ENCODE measurements at places on chromosomes 16 and 17. TPM values are rescaled to one million over a fixed set of nuclear protein-coding genes. Genes with fewer than 3 reads are reported as not detected.

DNA sequence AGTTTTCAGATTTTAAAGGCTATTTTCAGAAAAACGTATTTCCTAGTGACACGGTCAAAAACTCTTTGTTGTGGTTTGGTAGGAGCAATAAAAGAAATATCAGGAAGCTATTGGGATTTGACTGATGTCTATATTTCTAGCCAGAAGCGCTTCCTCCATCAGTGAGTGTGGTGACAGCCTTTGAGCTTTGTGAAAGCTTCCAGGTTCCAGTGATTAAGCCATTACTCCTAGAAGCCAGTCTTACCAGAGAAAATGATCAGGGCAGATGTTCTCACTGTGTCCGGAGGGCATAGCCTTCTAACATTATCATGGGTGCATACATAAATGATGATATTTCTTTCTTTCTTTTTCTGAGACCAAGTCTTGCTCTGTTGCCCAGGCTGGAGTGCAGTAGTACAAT is 39.6 kb downstream of the MAP2K6 start:
- no peak for DNase-seq

DNA sequence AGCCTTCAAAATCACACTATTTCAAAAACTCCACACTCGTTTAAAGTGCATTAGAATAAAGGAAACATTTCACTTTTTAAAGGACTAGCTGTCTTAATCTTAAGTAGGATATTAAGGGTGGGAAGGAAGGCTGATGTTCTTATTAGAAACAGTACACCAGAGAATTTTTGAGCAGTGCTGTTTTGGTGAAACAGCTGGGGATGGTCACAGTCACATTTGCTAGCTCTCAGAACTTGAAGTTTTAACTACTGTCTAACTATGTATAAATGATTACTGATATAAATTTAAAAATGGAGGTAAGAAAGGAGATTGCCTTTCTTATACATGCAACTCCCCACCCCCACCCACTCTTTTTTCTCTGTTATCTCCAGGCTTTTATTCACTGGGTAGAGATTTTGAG is 38.5 kb upstream of the SLC5A11 start:
- DNase-seq: no peak

GRCh38 chr16:54243202-54243601 is 43.4 kb downstream of the IRX3 start:
- no peak for DNase-seq

DNA sequence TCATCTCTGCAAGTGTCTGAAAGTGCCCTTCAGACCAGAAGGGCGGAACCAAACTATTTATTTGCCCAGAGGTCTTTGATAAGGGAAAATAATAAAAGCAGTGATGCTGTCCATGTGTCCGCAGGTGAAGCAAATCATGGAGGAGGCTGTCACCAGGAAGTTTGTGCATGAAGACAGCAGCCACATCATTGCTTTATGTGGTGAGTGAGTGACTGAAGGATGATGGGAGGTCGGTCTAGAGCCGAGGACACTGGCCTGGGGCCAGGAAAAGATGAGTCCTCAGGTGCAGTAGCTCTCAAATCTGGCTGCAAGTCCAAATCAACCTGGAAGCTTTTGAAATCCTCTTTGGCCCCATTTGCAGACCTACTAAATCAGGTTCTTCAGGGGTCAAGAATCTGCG is 6.1 kb downstream of the SGSM2 start:
- DNase-seq: no peak

DNA sequence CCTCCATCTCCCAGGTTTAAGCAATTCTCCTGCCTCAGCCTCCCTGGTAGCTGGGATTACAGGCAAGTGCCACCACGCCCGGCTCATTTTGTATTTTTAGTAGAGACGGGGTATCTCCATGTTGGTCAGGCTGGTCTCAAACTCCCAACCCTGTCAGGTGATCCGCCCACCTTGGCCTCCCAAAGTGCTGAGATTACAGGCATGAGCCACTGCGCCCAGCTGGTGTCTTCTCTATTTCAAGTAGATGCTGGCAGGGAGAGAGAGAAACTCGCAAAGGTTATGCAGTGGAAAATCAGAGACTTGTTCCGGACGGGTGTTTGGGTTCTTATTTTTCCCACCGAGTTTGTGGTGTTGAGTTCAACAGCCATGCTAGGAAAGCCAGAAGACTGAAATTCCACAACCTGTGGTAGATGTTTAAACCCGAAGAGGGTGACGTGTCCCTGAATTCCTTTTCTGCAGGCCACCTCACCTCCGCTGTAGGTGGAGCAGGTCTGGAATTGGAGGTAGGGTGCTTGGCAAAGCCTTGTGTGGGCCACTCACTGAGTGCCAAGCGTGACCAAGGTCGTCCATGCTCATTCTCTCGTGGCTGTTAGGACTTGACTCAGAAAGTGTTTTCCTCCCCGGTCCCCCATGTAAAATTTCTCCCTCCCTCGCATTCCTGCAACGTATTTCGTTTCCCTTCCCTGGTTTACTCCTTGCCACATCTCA is 7.3 kb upstream of the ZDHHC7 start:
- DNase-seq: no peak

- peak; percentile 48 for DNase-seq
Measured at GRCh38 chr17:19345486-19346350, 16.8 kb downstream of the B9D1 start.

DNA sequence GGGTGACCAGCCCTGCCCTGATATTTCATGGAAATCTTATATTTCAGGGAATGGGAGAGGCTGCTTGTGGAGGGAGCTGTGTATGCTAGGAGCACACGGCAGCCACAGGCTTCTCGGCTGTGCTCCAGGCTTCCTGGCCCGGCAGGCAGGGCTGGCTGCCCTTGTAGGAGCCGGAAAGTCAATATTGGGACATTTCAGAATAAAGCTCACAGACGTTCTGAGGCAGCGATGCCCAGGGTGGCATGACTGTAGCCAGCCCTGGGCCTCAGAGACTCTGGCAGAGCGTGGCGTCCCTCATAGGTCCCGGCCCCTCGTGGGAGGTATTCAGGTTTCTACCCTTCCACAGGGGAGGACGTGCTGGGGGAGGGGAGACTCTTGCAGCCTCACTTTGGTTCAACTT is 65.7 kb downstream of the BANP start:
- DNase-seq: peak; percentile 30

DNA sequence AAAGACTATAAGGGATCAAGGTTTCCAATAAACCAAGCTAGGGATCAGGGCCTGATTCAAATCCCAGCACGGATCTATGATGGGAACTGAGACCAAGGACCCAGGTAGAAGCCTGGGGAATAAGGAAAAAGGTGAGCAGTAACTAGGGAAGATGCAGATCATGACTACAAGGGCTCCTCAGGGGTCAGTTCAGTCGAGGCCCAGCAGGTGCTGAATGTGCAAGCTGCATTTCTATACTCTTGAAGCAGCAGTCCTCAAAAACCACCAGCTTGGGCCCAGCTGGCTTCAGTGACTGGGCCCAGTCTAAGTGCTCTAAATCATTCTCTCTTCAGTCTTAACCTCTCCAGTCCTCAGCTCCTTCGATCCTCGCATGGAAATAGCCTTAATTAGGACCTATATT is 228.8 kb upstream of the AXIN2 start:
- DNase-seq: no peak

DNA sequence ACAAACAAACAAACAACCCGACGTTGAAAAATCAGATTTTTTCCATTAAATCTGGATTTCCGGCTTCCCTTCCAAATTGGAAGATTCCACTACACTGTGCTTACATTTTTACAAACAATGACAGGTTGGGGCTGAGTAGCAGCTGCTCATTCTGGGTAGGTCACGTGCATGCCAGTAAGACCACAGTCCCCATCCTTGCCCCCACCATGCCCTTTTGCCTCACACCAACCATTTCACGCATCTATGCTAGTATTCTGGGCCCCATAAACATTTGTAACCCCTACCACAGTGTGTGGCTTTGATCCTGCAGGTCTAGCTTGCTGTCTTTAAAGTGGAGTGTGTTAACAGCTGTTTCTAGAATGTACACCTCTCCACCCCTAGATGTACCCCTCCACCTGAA is 366.1 kb downstream of the XYLT1 start:
- no peak for DNase-seq

Gene ZFHX3
- total RNA-seq: 44.6 TPM

Gene SMIM22
- total RNA-seq: not detected

GRCh38 chr17:75827308-75828075 is 16.7 kb downstream of the UNC13D start:
- peak; percentile 80 for DNase-seq

DNA sequence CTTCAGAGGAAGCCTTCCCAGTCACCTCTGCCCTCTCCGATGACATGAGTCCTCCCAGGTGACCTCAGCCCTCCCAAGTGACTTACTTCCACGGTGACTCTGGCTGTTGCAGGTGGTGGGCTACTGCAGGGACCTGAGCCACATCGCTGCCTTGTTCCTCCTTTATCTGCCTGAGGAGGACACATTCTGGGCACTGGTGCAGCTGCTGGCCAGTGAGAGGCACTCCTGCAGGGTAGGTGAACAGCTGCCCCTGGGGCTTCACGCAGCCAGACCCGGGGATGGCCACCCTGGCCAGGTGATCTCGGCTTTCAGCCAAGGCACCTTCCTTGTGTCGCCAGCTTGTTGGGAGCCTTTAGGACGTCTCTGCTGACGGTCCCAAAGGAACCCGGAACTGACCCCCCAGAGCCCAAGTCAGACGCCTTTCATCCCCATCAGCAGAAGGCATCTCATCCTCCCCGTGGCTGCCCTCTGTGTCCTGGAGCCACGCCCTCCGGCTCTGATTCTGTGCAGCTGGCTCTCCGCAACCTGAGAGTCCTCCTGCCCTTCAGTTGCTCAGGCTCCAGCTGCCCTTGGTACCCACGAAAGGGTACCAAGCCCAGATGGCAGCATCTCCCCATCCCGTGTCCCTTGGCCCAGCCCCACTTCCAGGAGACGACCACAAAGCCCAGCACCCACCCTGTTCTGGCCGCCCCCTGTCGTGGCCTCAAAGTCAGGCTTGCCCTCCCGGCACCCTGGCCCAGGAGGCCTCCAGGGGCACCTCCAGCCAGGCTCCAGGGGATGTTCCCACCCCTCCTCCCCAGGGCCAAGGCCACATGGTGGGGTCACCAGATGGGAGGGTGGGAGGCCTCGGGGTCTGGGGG is 81.7 kb downstream of the GOSR1 start:
- no peak for DNase-seq

DNA sequence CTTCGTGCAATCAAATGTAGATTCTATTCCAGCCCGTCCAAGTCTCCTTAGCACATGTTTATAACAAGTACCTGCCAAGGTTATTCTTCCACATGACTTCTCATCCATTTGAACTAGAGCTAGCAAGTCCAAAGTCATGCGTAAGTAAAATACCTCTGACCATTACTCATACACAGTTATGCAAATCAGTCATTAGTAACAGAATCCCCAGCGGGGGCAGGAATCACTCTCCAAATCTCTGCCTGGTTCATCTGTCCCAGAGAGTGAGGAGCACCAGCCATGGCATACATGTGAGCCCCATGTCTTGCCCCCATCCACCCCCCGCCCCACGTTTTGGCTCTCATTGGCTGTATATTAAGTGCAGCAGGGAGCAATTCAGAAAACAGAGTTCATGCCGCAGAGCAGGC is 27.7 kb downstream of the SRL start:
- DNase-seq: no peak

Gene RRAD
- total RNA-seq: 6.2 TPM

DNA sequence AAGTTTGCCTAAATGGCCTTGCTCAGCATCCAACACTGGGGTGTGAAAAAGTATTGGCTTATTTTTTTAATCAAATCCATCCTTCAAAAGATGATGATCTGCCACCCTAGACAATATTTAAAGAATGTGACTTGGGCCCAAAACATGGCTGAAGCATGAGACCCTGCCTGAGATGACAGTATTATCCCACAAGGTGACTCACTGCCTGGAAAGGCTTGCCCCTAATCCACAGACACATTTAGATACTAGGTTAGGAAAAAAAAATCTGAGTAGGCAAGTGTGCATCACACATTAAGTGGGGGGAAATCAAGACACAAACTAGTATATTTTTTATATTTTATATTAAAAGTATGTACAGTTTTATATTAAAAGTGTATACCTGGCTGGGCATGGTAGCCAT is 38.4 kb downstream of the TOM1L2 start:
- DNase-seq: no peak

DNA sequence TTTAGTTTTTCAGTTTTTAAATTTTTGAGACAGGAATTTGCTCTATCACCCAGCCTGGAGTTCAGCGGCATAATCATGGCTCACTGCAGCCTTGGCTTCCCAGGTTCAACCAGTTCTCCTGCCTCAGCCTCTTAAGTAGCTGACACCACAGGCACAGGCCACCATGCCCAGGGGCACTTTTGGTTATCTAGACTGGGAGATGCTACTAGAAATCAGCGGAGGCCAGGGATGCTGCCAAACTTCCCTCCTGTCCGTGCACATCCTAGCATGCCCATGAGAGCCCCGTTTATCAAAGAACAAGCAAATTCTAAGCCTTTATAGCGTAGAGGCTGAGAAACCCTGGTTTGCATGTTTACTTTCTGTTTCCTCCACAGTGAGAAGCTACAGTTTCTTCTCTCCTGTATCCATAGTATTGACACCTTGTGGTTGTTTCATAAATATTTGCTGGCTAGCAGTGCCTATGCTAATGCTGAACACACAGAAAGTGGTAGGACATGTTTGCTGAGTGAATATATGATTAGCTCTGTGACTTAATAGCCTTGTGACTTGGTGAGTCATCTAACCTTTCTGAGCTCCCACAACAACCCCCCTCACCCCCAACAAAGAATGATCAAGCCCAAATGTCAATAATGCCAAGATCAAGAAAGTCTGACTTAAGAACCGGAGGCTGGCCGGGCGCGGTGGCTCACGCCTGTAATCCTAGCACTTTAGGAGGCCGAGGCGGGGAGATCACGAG is 39.2 kb upstream of the MAF start:
- DNase-seq: no peak

Gene HYDIN
- 3.4 TPM for total RNA-seq

Gene TBC1D16
- 46.9 TPM for total RNA-seq

GRCh38 chr16:85754413-85754812 is 3.5 kb upstream of the C16orf74 start:
- no peak for DNase-seq

Gene NKD1
- total RNA-seq: 37.0 TPM

DNA sequence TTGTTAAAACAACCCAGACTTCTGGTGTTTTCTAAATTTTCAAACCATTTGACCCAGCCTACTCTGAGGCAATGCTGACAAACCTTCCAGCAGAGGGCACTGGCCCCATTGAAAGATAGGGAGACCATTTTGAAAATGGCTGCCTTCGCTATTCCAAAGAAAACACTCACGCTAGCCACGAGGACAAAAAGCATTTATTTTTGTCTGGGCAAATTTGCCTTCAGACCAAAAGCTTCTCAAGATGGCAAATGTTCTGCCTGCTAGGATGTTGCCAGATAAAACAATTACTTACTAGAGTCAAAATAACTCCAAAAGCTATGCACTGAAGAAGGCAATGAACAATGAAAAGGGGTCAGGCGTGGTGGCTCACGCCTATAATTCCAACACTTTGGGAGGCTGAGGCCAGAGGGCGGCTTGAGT is 296.7 kb upstream of the IRX5 start:
- no peak for DNase-seq
